Ovary (tissue), 10 donors: ENCODE measurements at places on chromosomes 6 and 20. TPM values are rescaled to one million over a fixed set of nuclear protein-coding genes. Genes with fewer than 3 reads are reported as not detected.

- no peak for DNase-seq
Measured at GRCh38 chr6:11683871-11684270, 94.7 kb downstream of the ADTRP start.

METTL24 gene
- total RNA-seq: 13.5 TPM

HNF4A gene
- 0.15 TPM for total RNA-seq

ARMC12 gene
- total RNA-seq: 1.9 TPM

- no peak for DNase-seq
Measured at GRCh38 chr6:89025633-89026032, 54.9 kb upstream of the PNRC1 start.

MYL9 gene
- 1,408 TPM for total RNA-seq

GRCh38 chr6:27492631-27493190 is 19.8 kb upstream of the ZNF184 start:
- DNase-seq: no peak

DNA sequence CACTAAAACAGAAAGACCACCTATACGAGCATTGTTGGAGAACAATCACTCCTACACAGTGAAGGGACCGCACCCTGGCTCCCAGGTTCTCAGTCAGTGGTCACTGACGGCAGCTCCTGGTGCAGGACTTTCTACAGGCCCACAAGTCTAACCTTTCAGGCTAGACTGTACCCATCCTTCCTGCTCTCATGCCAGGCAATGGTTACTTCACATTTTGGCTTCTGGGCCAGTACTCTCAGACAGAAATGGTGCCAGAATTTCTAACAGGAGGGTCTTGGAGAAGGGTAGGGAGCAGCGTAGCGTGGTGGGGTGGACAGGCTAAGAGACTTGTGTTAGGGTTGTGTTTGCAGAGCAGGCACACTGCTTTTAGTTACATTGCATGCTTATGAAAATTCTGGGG is 12.1 kb downstream of the TOMM34 start:
- no peak for DNase-seq
